ENCODE measurements at places on chromosomes 2 and 18. TPM values are rescaled to one million over a fixed set of nuclear protein-coding genes. Genes with fewer than 3 reads are reported as not detected.

GRCh38 chr2:40487602-40488001 is 35.7 kb upstream of the SLC8A1 start:
- DNase-seq = no peak

DNA sequence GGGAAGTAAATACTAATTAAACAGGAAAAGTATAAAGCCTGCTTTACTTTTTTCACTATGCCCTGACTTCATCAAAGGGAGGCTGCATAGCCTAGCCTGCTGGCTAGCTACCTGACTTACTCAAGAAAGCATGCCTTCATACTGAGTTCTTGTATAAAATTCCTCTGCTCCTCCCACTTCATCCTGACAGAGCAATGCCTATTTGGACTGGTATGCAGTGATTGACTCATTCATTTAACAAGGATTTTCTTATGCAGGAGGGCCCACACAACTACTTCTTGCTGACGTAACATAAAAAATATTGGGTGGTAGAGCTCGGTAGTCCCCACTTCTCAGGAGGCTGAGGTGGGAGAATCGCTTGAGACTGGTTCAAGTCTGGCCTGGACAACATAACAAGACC is 70.5 kb downstream of the PRPF40A start:
- DNase-seq = peak; percentile 67

- DNase-seq = no peak
Observed at GRCh38 chr18:59101830-59102414, 37.8 kb upstream of the SEC11C start.

GRCh38 chr2:149828520-149829210 is 241.1 kb upstream of the MMADHC start:
- DNase-seq = no peak

Gene TNFAIP6
- 13.2 TPM for total RNA-seq

DNA sequence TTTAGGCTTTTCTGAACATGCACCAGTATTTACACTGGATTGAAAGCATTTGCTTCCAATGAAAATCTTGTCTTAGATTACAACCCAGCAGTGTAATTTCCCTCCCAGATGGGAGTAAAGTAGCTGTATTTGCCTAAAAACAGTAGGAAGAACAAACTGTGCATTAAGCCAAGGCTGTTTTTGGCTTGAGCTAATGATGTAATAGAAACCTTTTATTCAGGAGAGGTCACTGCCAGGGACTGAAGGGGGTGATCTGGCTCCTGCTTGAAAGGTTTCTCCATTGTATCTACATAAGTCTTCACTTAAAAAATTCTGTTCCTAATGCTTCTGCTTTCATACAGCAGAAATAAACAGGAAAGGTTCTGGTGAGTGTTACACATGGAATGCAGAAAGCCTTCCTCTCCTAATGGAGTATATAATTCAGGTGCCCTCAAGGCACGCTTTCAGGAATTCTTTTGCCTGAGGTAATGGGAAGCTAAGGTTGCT is 74.4 kb downstream of the MEIS1 start:
- DNase-seq = no peak

DNA sequence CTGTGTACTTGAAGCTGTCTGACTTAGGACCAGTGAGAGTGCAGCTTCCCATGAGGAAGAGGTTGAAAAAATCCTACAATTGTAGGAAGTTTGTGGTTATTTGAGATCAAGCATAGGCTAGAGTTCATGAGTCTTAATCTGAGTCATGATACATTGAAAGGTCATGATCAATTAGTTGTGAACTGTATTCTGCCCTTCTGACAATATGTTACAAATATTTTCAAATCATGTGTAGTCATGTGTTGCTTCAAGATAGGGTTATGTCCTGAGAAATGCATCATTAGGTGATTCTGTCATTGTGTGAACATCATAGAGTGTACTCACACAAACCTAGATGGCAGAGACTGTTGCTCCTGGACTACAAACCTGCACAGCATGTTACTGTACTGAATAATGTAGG is 68.4 kb upstream of the MFF start:
- DNase-seq = no peak

Gene IL36RN
- not detected for total RNA-seq

DNA sequence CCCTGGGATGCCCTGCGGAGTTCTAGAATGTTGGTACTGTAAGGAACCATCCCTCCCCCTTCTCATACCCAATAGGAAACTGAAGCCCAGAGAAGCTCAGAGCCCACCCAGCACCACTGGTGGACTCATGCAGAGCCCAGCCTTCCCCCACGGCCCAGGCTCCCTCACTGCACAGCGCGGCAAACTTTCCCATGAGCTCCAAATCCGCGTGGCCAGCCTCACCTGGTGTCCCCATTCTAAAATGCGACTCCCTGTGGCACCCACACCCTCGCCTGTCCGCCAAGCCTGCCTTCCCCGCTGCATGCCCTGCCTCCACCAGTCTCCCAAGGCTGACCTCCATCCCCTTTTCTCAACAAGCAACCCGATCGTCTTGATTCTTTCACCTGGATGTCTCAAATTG is 51.1 kb downstream of the PTGR3 start:
- DNase-seq = no peak

DNA sequence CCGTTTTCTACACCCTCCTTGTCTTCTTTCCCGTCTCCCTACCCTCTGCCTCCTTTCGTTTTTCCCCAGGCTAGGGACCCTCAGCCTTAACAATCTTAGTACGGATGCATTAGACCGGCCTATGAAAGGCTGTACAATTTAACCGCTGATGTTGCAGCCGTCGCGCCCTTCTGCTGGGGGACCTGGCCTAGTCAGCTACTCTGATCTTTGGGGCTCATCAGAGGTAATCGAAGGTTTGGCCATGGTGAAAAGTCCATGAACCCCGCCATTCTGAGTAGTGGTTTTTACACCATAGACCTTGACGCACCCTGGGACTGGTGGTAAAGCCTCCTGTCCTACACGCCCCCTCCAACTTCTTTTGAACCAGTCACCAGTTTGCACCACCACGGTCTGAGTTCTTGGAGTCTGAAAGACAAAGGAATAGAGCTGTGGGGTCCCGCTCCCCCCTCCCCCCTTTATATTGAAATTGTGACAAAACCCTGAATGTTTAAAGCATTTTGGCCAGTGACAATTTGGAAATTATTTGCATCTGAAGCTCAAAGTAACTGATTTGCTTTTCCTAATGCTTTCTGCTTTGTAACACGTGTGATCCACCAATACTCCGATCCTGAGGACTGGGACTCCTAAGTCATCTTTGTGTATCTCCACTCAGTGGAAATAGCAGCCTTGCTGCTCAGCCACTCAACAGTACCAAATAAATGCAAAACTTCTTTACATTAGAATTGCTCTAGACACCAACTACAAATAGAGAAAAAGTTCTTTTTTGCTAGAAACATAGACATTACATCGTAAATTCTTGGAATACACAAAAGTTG is 642 bp upstream of the SRSF7 start:
- DNase-seq = no peak

DNA sequence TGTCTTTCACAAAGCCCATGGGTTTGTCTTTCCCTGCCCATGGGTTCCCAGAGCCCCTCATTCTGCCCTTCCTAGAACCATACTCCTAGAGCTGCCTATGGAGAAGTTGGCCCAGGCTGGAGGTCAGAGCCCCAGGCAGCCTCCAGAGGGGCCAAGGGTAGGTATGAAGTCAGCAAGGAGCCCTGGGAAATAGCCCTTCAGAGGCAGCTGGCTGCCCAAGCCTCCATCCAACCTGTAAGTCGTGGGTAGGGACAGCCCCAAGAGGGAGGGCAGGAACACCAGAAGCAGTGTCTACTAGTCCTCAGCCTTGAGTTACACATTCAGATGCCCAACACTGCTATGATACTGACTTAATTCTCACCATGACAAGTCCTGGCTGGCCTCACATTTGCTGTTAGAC is 49.5 kb downstream of the TMEM247 start:
- DNase-seq = no peak

Gene SLC30A3
- total RNA-seq = 0.32 TPM

DNA sequence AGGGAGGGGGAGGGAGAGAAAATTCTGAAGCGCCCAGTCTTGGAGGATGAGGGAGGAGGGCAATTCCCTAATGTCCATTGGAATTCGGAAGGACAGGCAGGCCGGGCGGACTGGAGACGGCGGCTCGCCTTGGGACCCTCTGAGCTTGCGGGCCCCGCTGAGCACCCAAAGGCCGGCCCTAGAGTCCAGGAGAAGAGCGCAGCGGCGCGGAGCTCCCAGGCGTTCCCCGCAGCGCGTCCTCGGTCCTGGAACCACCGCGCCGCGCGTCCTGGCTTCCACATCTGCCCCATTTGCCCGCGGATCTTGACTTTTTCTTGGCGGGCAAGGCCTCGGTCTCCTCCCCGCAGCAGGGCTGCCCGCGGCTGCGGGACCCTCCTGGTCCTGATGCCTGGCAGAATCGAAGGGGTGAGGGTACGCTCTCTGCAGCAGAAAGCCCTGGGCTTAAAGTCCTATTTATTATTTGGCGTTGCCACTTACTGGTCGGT is 675 bp upstream of the MLPH start:
- DNase-seq = peak; percentile 49

DNA sequence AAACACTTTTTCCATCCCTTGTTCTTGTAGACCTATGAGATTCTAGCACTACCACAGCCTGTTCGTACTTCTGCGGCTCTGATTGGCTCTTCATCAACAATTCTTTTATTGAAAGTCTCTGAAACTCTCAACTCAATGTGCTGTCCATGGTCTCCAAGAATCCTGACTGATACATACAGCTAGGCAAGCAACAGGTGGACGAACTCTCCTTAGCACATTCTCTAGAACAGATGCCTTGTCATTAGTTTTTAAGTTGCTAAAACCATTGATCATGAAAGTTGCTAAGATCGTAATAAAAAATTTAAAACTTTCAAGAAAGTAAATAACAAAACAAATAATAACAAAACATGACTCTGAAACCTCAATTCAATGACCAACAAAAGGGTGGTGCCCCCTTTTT is 210.5 kb downstream of the EPHA4 start:
- DNase-seq = no peak

- DNase-seq = no peak
Observed at GRCh38 chr2:20723543-20723942, 56.6 kb downstream of the GDF7 start.

Gene GCC2
- 21.3 TPM for total RNA-seq

GRCh38 chr2:31322371-31322770 is 88.4 kb downstream of the EHD3 start:
- peak; percentile 31 for DNase-seq

DNA sequence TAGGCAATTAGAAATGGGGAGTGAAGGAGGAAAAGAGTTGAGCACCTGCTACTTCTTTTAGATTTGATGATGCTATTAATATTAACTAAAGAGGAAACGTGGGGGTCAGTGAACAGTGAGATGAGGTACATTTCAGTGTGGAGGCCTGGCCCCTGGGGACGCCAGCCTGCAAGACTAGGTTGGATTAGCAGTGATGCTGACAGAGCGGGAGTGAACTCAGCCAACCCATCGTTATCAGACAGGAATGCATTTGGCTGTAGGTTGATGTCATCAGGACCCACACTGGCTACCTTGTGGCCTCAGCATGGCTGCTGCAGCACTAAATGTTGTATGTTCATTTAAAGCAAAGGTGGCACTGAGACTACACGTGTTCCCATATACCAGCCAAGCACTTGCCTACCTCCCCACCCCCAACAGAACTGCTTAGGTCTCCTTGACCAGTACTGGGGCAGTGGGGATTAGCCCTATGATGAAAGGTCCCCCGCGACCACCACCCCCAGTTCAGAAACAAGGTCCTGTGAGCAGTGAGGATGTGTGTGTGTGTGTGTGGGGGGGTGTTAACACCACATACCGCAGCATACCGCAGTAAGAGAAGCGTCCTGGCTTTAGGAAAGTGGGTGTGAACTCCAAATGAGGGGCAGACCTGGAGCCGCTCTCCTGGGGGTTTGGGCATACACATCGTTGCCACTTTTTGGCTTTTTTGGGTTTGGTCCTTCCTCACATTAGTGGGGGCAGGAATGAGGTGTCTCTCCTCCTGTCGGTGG is 26.0 kb downstream of the DGKD start:
- DNase-seq = peak; percentile 30

DNA sequence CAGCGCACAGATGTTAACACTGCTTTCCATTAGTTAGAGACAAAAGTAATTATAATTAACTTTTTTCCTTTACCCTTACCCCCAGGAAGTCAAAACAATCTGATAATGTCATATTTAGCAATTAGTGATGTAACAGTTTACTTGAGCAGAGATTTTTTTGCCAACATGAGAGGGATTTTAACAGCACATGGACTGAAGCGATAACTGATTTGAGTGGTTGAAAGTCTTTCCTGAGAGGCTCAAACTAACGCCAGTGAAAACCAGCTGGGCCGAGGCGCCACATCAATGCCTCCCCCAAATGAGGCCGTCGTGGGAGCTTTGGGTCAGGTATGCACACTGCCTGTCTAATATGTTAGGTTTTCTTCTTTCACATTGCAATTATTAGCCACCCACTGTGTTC is 469.9 kb upstream of the SMIM21 start:
- no peak for DNase-seq

DNA sequence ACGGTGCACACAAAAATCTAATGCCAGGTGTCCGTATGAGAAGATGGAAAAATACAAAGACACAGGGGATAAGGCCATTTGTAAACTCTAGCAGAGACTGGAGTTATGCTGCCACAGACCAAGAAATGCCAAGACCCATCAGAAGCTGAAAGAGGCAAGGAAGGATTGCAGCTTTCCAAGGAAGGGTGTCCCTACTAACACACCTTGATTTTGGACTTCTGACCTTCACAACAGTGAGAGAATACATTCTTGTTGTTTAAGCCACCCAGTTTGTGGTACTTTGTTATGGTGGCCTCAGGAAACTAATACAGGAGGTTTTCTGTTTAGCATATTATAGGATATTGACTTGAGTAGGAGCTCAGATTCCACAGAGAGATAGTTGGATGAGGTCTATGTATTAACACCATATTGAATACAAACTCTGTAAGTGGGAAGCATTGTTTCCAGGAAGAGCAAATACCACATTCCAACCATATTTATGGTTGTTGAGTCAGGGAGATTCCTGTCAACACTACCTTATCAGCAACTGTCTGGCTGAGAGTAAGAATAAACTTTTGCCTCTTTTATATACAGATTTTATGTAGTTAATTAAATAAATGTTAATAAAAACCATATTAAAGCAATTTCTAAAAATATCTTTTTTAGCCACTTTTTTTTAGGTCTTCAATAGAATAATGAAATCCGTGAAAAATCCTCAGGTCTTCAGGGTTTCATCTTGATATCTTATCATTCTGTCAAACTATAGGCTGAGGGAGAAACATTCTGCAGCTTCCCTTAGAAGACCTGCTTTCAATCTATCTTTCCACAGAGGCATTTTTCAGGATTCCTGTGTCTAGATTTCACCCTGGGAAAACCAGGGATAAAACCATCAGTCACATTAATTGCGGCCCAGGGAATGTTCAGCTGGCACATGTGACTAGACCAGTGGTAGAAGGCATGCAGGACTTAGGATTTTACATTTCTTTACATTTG is 35.4 kb upstream of the HNMT start:
- peak; percentile 92 for DNase-seq

GRCh38 chr2:119522671-119523070 is 1.6 kb downstream of the SCTR start:
- DNase-seq = no peak

- peak; percentile 45 for DNase-seq
Observed at GRCh38 chr2:11753886-11754699, 7.7 kb downstream of the LPIN1 start.
